ENCODE measurements at places on chromosomes 2 and 18. TPM values are rescaled to one million over a fixed set of nuclear protein-coding genes. Genes with fewer than 3 reads are reported as not detected.
A peak's percentile ranks its signal among the peaks of the same experiment; 100 is the strongest.

RAB31 gene
- 32.5 TPM for polyA plus RNA-seq

FOXD4L1 gene
- polyA plus RNA-seq, result 0.15 TPM

STARD6 gene
- 0.20 TPM for polyA plus RNA-seq

GPR17 gene
- 1.1 TPM for polyA plus RNA-seq

GRCh38 chr2:86592547-86593230 is 29.4 kb upstream of the CHMP3 start:
- DNase-seq, result no peak

DNA sequence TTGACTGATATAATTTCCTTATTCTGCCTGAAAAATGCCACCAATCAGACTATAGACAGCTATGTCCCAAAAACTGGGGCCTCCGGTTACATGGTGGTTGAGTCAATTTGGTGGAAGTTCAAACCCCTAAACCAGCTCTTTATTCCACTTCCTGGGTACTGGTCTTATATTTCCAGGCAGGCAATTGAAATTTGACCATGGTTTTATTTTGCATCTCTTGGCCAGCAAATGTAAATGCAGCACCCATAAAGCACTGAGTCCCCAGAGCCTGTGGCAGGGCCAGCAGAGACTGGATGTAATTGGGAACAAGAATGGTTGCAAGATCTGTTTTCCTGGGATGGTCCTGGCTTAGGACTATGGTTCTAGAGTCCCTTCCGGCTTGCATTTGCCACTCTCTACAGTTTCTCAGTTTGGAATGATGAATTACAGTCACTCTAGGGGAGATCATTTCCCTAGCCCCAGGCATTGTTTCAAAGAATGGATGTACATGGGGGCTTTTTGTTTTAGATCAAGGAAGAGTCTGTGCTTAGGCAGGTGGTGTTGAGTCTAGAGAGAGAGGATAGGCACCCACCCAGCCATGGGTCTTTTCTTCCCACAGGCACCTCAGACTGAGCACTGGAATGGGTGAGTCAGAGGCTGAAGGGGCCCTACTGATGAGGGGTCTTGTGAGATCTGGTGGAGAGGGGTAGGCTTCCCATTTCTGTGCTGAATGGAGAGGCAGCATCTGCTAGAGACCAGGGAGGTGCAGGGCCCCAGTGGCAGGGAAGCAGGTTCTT is 108.4 kb upstream of the CDC42EP3 start:
- DNase-seq, result no peak

CFAP65 gene
- polyA plus RNA-seq, result 0.19 TPM

- DNase-seq, result peak; percentile 61
Measured at GRCh38 chr2:43038034-43038695, 188.2 kb downstream of the ZFP36L2 start.

FBXO36 gene
- polyA plus RNA-seq, result 7.1 TPM

- DNase-seq, result no peak
Measured at GRCh38 chr2:20448246-20448976, 1.5 kb downstream of the RHOB start.

CROCC2 gene
- not detected for polyA plus RNA-seq

DNA sequence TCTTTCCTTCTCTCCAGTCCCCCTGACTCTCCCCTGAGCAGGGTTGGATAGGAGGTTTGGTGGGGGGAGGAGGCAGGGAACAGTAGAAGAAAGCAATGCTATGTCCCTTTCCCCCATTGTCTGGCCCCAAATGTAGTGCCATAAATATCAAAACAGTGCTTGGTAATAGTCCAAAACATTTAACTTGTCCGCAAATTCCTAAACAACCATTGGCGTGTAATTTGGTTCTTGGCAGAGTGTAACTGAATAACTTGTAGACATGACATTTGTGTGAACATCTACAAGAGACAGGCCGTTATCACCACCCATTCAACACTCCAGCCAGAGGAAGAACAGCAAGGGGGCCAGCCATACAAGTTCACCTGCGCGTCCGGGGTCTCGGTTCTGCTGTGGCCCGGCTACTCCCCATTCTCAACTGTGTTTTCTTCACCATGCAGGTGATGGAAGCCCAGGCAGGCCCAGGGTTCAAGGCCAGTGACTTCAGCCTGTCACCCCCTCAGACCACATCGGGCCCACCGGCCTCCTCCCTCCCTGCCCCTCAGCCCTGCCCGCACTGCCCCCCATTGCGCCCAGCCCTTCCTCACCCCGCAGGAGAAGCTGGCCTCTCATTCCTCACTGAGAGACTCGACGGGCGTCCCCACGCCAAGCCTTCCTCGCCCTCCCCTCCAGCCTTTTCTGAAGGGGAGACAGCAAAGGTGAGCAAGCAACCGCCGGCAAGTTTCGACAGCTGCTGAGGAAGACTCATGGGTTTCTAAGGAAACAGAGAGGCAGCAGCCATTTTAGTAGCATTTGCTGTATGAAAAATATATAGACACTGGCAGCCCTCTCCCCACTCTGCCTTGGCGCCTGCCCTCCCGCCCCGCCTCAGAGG is 699 bp upstream of the RAPGEF4 start:
- DNase-seq, result no peak

DNA sequence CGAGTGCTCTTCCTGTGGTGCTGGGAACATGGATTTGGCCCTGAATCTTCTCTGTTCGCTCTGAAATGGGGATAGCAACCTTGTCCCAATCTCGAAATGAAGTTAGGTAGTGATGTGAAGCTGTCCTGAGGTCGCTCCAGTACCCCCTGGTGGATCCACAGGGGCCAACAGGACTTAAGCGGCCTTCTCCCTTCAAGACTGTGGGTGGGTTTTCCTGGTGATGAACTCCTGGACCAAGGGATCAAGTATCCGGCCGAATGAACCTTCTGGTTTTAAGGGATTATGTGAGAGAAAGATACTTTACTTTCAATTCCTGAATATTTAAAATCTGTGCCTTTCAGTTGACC is 156.5 kb downstream of the NAPG start:
- no peak for DNase-seq

GRCh38 chr2:114550364-114550763 is 107.9 kb downstream of the DPP10 start:
- no peak for DNase-seq

GRCh38 chr2:32342801-32343200 is 14.0 kb upstream of the BIRC6 start:
- no peak for DNase-seq

DNA sequence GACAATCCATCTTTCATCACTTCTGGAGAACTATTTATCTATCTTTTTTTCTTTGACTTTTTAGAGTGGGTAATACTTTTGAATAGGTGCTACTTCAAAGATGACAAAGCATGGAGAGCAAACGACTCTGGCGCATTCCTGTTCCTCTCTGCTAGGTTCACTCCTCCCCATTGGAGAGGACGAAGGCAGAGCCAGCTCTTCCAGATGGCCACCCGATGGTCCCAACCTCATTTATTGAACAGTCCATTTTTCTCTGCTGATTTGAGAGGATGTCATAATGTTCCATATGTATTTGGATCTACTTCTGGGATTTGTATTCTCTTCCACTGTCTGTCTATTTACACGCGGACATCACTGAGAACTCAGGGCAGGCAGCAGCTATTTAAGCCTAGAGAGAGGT is 284.3 kb upstream of the CXCR4 start:
- no peak for DNase-seq

NPHP1 gene
- 15.8 TPM for polyA plus RNA-seq

EFR3B gene
- polyA plus RNA-seq, result 5.7 TPM

TCF4 gene
- polyA plus RNA-seq, result 73.0 TPM

DNA sequence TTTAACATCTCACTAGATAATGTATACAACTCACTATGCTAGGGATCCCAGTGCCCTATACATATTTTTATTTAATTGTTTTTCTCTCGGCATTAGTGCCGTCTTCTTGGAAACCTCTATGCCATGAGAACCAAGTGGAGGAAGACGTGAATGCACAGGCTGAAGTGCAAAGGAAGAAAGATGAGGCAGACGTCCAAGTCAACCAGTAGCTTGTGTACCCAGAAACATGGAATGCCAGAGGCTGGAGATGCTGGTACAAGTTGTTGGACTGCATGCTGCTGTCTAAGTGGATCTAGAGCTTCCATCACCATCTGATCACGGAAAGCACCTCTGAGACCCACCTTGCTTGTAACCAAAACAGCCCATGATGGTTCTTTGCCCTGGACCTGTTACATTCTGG is 12.5 kb upstream of the GEMIN6 start:
- no peak for DNase-seq

DNA sequence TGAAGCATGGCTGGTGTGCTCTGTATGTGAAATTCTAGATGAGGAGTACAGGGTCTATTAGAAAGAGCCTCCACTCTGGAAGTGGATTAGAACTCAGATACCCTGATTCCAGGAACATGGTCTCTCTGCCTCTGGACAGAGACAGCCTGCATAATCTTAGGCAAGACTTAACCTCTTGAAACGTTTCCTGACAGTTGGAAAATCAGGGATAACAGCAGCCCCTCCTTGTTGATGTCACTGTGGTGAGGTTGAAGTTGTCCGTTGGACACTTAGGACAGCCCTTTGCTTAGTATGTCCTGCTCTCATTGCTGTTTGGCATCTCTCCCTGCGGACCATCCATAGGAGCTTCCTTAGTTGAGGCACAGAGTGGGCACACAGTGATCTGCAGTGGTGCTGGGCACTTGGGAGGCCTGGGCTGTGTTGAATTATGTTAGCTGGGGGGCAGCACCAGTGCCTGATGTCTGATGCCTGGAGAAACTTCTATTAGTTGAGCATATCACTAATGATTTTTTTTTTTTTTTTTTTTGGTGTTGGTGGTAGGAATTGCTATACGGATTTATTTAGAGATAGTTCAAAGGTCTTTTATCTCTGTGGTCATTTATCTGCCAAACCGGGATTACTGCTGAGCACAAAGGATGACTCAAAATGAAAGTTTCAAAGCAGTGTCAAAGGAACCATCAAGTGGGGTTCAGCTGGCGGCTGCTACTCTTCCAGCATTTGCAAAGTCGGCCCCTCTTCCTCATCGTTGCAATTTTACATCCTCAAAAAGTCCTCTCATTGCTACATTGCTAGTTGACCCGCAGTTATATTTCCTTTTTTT is 28.8 kb downstream of the SETBP1 start:
- no peak for DNase-seq

DNA sequence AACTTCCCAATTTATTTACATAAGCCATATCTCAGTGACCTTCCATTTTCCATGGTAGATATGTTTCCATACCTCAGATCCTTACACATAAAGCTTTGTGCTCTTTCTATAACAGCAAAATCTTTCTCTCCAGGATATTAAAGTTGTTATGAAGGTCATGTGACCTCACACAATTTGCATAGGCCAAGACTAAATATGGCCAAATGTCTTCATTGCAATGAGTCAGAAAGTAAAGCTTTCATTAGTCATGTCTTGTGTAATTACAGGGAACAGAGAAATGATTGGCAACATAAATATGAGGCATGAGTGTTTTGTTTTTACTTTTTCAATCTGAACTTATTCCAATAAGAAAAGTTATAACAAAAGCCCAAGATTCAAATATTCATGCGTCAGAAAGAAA is 243.5 kb downstream of the ASXL3 start:
- no peak for DNase-seq

DNA sequence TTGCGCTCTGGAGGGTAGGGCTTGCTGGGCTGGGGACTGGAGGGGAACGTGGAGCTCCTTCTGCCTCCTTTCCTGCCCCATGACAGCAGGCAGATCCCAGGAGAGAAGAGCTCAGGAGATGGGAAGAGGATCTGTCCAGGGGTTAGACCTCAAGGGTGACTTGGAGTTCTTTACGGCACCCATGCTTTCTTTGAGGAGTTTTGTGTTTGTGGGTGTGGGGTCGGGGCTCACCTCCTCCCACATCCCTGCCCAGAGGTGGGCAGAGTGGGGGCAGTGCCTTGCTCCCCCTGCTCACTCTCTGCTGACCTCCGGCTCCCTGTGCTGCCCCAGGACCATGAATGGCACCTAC is 4.3 kb downstream of the GPR35 start:
- DNase-seq, result no peak

GRCh38 chr18:49884959-49885358 is 71.6 kb upstream of the ACAA2 start:
- DNase-seq, result no peak

ATP8B1 gene
- 26.4 TPM for polyA plus RNA-seq

ST8SIA5 gene
- polyA plus RNA-seq, result 0.90 TPM

DNA sequence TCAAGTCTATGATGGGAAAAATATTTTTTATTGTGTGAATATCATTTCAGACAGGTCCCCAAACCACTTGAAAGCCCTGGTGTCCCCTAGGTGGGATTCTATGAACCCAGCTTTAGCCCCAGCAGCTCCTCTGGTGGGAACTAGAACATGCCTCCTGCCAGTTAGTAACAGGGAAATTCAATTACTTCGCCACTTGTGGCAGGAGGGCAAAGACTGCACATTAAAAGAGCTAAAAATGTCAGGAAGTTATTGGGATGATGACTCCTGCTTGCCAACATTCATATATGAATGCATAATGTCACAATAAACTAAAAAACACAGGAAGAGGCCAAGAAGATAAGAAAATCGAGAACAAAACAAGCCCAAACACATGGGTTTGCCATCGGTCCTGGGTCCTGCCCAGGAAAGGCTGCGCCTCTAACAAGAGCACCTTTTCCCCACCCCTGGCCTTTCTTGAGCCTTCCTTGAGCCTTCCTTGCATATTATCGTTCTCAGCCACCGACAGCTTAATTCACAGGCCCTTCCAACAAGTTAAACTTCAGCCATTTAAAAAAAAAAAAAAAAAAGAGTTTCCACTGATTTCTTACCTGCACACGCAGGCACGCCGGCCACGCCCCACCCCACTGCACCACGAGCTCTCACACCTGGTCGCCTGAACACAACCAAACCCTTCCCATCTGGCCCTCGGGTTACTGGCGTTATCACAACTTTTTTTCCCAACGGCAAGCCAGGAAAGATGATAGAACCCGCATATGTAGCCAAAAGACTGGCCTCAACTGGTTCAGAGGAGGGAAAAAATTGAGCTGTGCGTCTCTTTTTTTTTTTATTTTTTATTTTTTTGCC is 23.4 kb downstream of the BCL11A start:
- DNase-seq, result no peak

DNA sequence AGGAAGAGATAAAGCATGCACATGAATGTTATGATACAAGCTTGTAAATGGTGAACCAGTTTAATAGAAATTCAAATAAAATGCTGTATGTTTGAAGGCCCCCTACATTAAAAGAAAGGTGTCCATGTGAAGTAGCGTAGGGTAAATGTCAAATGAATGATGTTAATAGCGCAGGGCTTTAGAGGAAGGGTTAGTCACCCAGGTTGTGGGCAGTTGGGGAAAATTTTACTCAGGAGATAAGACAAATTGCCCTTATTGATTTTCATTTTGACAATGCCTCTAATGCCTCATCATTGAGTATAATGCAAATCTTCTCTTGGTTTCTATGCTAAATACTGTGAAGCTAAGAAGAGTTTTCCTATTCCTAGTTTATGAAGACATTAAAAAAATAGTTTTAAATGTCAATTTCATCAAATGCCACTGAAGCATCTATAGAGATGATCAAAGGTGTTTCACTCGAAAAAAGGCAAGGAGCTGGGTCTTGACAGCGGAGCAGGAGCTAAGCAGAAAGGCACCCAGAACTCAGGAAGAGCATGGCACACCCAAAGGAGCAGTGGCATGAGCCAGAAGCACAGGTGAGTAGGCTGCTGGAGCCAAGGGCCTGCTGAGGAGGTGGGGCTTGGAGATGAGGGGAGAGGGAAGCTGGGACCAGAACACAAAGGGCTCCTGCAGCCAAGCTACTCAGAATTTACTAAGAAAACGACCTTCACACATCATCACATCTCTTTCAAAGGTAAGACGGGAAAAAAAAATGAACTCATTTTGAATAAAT is 129.3 kb upstream of the ACKR3 start:
- no peak for DNase-seq

SMYD1 gene
- not detected for polyA plus RNA-seq

TTC31 gene
- polyA plus RNA-seq, result 27.5 TPM

- no peak for DNase-seq
Measured at GRCh38 chr18:79042276-79042675, 26.9 kb upstream of the ATP9B start.

- DNase-seq, result no peak
Measured at GRCh38 chr2:42652086-42652485, 83.7 kb downstream of the MTA3 start.

- no peak for DNase-seq
Measured at GRCh38 chr2:233760043-233760442, at the start of gene UGT1A1. UGT1A1 (plus strand) TSS chr2:233760270; CDS start chr2:233760288, 18 bp downstream.
